ENCODE measurements at places on chromosomes 7 and 10.

DNA sequence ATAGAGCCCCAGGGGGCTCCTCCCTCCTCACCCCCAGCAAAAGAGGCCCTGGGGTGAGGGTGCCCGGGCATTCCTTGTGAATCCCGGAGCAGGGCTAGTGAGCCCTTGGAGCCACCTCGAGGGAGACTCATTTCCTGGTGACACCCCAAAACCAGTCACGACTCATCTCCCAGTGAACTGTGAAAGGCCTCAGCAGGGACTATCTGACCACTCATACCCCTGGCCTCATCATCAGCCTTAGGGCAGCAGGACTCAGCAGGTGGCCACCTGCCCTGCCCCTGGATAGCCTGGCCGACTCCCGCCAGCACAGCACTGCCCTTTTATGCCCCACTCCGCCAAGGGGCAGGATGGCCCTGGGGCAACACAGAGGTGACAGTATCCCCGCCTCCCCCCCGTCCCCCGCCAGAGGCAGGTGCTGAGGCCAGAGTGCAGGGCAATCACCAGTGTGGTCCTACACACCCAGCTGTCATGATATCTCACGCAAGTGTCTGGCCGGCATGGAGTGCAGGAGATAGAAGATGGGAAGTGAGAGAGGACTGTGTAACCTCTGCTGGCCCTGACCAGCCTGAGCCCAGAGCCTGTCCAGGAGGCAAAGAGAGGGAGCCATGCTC lies 3.2 kb downstream of the SNCG start:
- DNase-seq = peak; percentile 33

DNA sequence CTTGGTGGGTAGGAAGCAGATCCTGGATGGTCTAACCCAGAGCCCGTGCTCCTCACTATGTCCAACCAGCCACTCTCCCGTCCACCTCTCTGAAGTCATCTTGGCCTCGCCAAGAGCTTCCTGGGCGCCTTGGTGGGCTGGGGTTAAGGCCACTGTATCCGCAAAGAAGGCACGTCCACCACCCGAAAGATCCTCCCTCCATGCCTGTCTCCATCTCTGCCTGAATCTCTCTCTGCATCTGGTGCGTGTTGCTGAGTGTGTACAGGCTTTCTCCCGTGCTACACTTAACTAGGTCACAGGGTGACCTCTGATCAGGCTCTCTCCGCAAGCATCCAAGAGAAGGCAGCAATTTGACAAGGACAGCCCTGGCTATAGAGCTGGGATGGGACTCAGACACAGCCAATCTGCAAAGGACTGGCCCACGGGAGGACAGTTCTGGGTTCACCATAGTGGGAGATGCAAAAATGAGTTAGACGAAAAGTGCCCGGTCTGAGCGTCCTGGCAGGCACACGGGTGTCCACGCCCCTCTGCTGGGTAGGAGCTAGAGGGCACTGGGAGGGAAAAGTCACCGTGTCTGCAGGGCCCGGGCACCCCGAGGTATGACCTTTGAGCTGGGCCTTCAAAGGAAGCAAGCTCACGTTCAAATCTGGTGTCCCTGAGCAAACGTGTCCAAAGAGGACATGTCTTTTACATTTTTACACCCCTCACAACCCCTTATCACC lies 9.4 kb upstream of the RFC2 start:
- DNase-seq = no peak

DNA sequence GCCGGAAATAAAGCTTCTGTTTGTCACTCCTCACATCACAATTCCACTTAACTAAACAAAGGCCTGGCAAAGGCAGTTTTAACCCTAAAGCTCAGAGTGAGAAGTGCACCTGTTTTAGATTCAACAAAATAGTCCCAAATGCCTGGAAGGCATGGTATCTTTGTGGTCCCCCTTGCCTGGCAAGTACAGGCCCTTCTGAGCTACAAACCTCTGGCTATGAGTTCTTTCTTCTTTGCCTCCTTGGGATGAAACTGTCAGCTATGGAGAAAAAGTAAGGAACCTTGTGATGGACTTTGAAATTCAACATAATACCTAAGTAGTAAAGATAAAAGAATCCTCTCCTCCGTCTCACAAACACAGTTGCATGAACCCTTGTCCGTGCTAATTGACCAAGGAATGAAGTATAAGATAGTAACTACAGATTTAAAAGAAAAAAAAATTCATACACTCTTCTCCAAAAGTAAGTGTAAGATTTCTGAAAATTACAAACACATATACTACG lies 244.5 kb upstream of the ETV1 start:
- no peak for DNase-seq

DNA sequence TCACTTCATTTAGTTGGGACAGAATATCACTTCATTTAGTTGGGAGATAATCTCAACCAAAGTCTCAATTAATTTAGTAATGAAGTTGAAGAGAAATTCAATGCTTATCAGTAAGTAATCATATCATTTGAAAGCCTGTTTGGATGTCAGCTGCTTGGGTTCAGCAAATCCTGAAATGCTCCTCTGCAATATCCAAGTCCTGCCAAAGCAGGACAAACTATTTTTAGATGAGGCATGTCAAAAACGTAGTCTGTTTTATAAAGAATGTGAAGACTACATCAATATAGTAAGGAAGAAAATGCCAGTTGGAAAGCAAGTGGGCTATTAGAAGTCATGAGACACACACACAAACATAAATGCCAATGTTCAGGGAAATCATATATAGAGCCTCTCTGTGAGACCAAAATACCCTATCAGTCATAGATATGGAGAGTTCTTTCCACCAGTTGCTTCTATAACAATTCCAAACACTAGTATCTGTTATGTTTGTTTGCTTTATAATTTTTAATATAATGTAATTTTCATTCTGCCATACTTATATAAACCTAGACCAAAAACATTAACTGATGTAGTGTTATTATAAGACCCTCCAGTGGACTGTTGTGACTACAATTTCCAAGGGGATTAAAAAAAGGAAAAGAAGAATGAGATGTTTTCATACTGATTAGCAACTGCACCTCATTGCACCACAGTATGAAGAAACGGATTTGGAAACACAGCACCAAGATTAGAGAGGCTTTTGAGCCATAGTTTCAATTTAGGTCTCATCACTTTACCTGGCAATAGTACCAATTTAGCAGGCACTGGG lies 160.7 kb downstream of the LRRTM3 start:
- no peak for DNase-seq

DNA sequence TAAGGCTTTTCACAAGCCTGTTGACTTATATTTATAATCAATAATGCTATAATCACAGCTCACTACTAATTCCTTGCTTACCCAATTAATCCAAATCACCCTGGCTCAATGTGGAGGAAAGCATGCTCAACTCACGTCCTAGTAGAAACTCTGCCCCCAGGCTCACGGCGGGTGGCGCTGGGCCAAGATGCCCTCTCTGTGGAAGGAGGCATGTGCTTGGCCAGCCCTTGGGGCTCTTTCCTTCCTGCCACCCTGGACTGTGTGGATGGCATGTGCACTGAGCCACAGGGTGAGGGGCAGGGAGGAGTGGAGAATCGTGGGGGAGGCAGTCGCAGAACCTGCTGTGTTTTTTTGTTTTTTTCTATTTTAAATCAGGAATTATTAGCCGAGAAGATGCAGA lies 96.2 kb downstream of the SH2D4B start:
- no peak for DNase-seq

DNA sequence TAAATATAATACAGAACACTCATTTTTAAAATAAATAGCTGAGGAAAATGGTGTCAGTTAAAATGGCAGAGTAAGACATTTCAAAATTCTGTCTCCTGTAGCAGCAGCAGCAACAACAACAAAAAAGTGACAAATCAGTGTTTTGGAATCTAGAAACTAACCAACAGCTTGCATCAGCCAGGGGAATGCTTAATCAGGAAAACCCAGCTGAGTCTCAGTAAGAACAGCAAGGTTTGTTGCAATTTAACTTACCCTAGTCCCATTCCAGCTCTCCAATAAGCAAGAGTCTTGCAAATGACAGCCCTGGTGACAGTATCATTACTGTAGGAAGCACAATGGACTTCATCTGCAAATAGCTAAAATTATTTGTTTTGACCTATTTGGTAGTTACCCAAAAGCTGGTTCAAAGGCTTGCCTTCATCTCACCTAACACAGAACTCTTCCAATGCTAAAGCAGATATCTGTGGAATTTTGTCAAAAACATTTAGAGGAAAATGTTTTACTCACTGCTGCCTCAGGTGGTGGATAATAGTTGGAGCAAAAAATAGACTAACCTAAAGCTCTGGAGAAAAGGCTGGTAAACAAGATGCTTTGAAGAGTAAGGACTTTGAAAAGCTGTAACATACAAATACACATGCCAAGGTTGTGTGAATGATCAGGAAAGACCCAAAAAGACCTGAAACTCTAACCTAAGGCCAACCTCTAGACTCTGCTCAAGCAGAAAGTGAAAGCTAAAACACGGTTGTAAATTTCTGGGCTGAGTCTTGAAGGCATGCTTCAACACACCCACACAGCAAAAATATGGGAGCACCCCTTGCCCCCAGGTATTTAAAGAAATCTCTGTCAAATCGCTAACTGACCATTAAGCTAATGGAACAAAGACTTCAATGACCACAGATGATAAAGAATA lies 9.9 kb upstream of the ARHGAP22 start:
- DNase-seq = no peak

DNA sequence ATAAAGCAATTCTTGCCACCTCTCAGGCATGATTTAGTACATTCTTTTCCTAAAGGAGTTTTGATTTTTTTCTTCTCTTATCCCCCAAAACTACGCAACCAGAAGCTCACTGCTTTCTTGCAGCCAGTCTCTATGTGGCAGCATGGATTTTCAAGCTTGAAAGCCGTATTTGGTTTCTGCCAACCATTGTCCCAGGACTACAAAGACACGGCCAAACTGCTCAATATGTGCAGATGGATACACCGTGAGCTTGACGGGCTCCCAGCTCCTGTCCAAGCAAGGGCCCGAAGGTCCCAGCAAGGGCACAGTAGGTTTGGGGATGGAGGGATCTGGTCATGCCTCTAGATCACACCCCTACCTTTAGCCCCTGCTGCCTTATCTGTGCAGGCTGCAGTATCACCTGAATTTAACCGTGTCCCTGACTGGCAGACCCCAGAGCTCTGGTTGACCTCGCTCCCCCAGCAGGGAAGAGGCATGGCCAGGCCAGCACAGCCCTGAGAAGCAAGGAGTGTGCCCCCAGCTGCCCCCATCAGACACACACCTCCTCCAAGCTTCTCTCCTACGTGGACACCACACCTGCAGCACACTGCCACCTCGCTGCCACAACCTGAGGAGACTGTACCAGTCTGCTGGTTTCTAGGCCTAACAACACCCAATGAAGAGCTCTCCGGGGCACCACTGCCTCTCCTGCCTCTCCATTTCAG lies 86.8 kb downstream of the COBL start:
- no peak for DNase-seq

DNA sequence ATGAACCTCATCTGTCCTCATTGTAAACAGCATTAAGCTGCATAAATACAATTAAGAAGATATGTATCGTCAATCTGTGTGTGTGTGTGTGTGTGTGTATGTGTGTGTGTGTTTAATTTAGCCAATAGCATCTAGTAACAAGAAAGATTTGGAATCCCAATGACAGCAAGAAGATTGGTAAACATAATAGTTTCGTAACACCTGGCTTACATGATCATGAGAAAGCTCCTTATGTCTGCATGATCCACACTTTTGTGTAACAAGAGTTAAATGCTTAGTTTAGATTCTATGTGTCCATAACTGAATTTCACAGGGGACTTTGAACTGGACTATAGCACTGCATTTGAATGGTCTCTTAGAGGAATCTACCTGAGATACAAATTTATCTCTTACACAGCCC lies 191.0 kb upstream of the BET1 start:
- no peak for DNase-seq

GRCh38 chr10:100072514-100072913 lies 9.2 kb downstream of the CPN1 start:
- no peak for DNase-seq

GRCh38 chr7:142104550-142105527 lies 6.7 kb upstream of the MGAM2 start:
- no peak for DNase-seq

- DNase-seq = no peak
Measured at GRCh38 chr7:33107136-33108066, 1.8 kb downstream of the RP9 start.

DNA sequence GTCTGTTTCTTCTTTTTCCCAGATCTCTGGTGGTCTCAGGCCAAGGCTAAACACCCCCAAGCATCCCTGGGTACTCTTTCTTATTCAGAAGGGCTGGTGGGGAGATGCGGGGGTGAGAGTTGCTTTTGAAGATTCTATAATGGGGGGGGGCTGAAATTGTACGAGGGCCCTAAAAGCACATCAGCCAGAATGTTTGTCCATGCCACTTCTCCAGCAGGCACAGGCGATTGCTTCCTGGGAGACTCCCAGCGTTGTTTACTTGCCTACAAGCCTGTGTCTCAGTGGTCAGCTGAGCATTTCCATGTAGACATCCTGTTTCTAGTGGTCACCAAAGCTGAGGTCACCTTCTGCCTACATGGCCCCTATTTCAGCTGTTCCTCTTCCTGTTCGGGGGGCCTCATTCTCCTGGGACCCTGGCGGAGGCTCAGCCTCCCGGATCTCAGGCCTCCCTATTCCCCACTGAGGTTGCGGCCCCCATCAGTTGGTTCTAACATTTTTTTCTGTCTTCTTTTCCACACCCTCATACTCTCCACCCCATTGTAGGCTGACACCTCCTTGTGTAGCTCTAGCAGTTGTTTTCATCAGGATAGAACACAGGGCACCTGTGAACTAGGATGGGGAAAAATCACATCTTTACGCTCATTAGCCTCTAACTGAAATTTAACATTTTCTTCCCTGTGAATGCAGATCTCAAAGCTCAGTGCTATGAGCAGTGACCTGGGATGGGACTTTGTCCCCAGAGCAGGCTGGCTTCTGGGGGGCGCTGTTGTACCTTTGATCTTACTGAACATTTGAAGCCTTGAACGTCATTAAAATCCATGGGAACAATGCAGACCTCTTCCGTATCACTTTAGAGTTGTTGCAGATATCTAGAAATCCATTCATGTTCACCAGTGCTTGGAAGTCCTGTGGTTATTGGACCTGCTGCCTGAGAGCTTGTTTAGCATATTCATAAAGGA lies 286.5 kb downstream of the GLRX3 start:
- DNase-seq = no peak

DNA sequence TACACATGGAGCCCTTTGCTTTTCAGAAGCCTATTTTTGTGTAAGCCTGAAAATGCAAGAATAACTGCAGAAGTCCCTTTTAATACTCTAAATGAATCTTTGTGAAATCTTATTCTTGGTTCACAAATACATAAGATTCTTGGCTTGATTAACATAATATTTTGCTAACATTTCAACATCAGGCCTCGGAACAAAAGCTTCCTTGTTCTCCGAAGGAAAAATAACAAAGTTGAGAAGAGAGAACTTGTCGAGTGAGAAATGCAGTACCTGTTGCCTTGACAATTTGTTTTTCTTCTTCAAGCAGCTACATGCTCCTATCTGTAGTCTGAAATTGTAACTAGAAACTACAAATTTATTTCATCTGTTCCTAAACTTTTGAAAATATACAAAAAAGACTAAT lies 8.5 kb downstream of the NT5C2 start:
- DNase-seq = no peak

All from T1000 (cell line).